ENCODE measurements at places on chromosomes 12 and 14.

GRCh38 chr12:12315838-12316237 is 34.2 kb downstream of the MANSC1 start:
- no peak overlapping the region for H3K27ac ChIP-seq
- no peaks in the 10 kb centered on the region for H3K4me1 ChIP-seq
- H3K27me3 ChIP-seq: peaks cover 27% of the 10 kb centered on the region
- no peaks in the 10 kb centered on the region for H3K36me3 ChIP-seq
- no peak for DNase-seq

DNA sequence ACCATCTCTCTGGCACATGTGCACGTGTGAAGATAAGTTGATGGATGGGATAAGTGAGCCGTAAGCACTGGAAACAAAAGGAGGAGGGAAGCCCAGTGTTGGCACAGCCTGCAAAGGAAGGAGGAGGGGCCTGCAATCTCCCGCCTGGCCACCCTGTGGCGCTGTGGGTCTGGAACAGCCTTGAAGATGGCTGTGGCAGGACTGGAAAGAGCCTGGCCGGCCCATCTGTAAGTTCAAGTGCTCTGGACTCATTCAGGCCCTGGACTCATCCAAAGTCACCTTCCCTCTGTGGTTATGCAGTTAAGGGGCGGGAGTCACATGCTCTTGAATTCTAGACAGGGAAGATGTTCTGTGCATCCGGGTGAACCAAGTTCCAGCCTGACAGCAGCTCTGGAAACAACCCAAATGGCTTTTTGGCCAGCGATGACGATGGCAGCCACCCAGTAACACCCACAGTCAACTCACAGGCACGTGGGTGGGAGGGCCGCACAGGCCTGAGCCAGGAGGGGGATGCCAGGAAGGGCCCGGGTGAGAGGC is 50.4 kb downstream of the CHGA start:
- H3K4me1 ChIP-seq: no peaks in the 10 kb centered on the region
- no peaks in the 10 kb centered on the region for H3K27me3 ChIP-seq
- peaks cover 5% of the 10 kb centered on the region for H3K36me3 ChIP-seq
- H3K4me3 ChIP-seq: no peak overlapping the region
- H3K27ac ChIP-seq: no peak overlapping the region

- peaks cover 5% of the 10 kb centered on the region for H3K27me3 ChIP-seq
- no peak for DNase-seq
- no peak overlapping the region for H3K27ac ChIP-seq
- no peaks in the 10 kb centered on the region for H3K36me3 ChIP-seq
- H3K4me3 ChIP-seq: no peak overlapping the region
- H3K4me1 ChIP-seq: no peaks in the 10 kb centered on the region
Measured at GRCh38 chr12:105983622-105984320, 155.0 kb downstream of the NUAK1 start.

- DNase-seq: peak; percentile 68
- H3K4me1 ChIP-seq: peaks cover 25% of the 10 kb centered on the region
- H3K27ac ChIP-seq: peak within 1 kb of the TSS; percentile 96
- H3K4me3 ChIP-seq: peak within 1 kb of the TSS; percentile 83
- peaks cover 12% of the 10 kb centered on the region for H3K36me3 ChIP-seq
Measured at GRCh38 chr14:23009939-23010726, at the start of gene C14orf93. Gene C14orf93 (minus strand): TSS chr14:23010143. CDS start chr14:22999023, 11,120 bp downstream.

DNA sequence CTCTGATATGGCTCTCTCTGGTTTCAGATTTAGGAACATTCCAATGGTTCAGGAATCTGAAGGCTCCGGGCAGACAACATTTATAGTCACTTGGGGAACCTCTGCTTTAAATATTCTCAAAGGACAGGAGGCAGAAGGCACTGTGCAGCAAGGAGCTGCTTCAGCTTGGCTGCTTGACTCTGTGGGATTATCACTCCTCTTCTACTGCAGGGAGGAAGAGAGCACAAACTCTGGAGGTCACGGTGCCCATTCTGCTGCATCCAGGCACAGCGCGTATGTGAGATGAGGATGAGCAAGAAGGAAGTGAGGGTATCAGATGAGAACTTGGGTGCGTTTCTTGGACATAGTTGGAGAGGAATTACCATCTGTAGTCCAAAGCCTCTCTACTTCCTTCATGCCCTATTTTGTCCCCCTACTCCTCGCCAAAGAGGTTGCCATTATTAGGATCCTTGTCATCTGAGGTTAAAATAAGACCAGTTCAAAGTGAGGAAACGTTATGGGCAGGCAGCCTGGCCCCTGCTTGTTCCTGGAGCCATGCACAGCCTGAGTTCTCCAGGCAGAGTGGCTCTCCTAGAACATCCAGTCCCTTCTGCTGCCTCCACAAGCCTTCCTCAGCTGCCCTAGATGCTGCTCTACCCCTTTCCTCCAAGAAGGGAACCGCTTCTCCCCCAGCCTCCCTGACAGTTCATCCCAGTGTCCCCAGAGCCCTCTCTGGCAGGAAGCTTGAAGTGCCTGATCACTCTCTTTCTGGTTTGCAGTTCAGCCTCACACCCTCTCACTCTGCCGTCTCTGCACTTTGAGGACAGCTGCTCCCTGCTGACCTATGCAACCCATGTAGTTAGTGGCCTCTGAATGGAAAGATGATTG is 12.5 kb downstream of the FGF6 start:
- DNase-seq: no peak
- no peaks in the 10 kb centered on the region for H3K36me3 ChIP-seq
- no peak overlapping the region for H3K4me3 ChIP-seq
- H3K27ac ChIP-seq: no peak overlapping the region

GRCh38 chr14:21275261-21275858 is 4.5 kb upstream of the RPGRIP1 start:
- H3K4me1 ChIP-seq: no peaks in the 10 kb centered on the region
- H3K27ac ChIP-seq: peak overlapping the region; percentile 15
- no peak overlapping the region for H3K4me3 ChIP-seq

DNA sequence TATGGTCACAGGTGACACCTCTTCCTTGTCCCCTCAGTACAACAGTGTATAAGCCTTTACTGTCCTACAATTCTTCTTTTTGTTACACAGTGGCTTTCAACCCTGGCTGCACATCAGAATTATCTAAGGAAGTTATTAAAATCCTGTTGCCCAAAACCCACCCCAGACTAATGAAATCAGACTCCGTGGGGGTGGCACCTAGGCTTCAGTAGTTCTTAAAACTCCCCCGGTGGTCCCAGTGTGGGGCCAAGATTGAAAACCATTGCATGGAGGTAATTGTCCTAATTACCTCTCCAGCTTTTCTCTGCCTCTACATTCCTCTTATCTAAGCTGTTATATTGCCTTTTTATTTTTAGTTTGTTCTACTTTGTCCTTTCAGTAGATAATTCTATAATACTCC is 172.8 kb downstream of the DAD1 start:
- no peak overlapping the region for H3K4me3 ChIP-seq
- H3K36me3 ChIP-seq: no peaks in the 10 kb centered on the region
- DNase-seq: no peak
- H3K27me3 ChIP-seq: no peaks in the 10 kb centered on the region
- no peaks in the 10 kb centered on the region for H3K4me1 ChIP-seq

DNA sequence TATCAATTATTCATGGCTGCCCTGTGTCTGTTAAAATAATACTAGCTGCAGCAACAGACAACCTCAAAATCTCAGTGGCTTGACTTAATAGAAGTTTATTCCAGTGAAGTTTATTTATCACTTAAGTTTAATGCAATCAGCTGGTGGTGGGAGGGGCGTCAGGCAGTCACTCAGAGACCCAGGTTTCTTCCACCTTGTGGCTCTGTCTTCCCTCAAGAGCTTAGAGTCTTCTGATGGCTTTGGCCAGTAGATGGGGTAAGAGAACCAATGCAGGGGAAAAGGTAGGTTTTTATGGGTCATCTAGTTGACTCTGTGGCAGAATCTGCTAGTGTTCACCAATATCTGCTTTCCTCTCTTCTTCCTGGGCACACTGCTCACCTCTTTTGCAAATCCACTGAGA is 668.9 kb downstream of the AACS start:
- H3K27me3 ChIP-seq: no peaks in the 10 kb centered on the region
- H3K36me3 ChIP-seq: no peaks in the 10 kb centered on the region
- no peaks in the 10 kb centered on the region for H3K4me1 ChIP-seq
- H3K27ac ChIP-seq: no peak overlapping the region
- no peak for DNase-seq
- no peak overlapping the region for H3K4me3 ChIP-seq

DNA sequence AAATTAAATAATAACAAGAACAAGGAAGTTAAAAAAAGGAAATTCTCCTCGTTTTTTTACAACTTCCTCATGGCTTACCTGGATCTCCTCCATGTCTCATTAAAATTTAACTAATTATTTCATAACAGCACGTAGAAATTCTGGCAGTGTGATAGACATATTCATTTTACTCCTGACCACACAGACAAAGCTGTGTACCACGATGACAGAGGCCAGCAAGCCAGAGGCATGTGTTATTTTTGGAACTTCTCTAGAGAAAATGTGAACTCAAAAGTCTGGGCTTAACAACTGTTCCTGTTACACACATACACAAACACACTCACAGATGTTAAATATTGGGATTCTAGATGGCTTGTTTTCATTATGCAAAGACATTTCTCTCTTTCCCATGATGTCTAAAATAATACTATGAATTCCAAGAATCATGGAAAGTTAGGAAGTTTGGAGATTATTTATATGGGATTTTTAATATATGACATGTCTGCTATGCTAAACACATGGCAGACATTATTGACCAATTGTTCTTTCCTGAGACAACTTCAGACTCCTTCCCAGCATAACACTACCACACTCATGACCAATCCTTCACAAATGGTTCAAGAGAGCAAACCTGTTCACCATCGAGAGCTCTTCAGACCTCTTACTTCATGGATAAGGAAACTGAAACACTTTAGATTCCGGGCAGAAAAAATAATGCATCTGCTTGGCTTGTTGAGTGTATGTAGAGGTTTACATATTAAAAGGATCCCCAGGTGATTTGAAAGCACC is 158.7 kb downstream of the DACT1 start:
- no peak overlapping the region for H3K4me3 ChIP-seq
- no peak overlapping the region for H3K27ac ChIP-seq
- no peak for DNase-seq
- no peaks in the 10 kb centered on the region for H3K4me1 ChIP-seq

- no peak for DNase-seq
- H3K4me1 ChIP-seq: peaks cover 26% of the 10 kb centered on the region
- peak overlapping the region; percentile 83 for H3K27ac ChIP-seq
- H3K36me3 ChIP-seq: no peaks in the 10 kb centered on the region
- H3K4me3 ChIP-seq: peak overlapping the region; percentile 15
Measured at GRCh38 chr14:55124774-55125386, 4.2 kb upstream of the LGALS3 start.

- no peak overlapping the region for H3K27ac ChIP-seq
- H3K4me3 ChIP-seq: no peak overlapping the region
- DNase-seq: no peak
- H3K4me1 ChIP-seq: no peaks in the 10 kb centered on the region
- H3K27me3 ChIP-seq: no peaks in the 10 kb centered on the region
- H3K36me3 ChIP-seq: peaks cover 3% of the 10 kb centered on the region
Measured at GRCh38 chr12:49121047-49121696, 10.0 kb downstream of the TUBA1B start.

DNA sequence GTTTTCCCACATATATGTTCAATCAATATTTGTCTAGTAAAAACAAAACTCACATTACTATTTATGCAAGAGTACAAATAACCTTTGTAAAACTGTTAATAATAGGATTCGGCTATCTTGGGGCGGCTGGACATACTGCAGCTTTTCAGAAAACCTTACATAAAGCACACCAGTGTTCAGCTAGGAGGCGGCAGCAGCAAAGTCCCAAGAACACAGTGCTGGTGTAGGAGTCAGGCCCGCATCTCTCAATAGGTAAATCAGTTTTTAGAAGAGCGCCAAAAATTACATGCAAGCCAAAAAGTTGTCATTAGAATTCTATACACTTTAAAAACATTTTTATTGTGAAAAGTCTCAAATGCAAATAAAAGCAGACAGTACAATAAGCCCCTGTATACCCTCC is 37.5 kb downstream of the CCDC88C start:
- peak overlapping the region; percentile 99 for H3K27ac ChIP-seq
- peak overlapping the region; percentile 74 for H3K4me3 ChIP-seq
- DNase-seq: no peak
- H3K27me3 ChIP-seq: no peaks in the 10 kb centered on the region

DNA sequence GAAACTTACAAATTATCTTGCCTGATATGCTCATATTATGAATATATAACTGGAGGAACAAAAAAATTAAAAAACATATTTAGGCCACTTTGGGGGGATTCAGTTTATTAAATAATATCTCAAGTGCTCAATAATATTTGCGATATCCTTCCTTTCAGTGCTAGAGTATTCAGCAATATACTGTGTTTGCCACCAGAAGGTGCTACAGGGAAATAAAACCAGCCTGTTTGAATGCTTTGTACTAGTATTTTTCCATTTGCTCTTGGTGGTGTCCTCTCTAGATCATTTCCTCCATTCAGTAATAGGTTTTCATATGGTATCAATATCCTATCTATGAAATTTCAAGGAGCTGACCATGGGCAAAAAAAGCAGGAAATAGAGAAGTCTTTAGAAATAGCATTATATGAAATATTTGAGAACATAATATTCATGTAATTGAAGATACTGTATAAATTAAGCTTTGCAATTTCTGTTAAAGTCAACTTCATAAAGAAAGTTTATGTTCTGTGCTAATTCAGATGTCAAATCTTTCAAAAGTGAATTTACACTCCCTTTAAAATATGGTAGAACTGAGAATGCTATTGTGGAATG is 106.2 kb upstream of the NAV3 start:
- DNase-seq: no peak
- H3K27me3 ChIP-seq: no peaks in the 10 kb centered on the region
- H3K4me3 ChIP-seq: no peak overlapping the region
- no peaks in the 10 kb centered on the region for H3K4me1 ChIP-seq
- H3K36me3 ChIP-seq: no peaks in the 10 kb centered on the region

DNA sequence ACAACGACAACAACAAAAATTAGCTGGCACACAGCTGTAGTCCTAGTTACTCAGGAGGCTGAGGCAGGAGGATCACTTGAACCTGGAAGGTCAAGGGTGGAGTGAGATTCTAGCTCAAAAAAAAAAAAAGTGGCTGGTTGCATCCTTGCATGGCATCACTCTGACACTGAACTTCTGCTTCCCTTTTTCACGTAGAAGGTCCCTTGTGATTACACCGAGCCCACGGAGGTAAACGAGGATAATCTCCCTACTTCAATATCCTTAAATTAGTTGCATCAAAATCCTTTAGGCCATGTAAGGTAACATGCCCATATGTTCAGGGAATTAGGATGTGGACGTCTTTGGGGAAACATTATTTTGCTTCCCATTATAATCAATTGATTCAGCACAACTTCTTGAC is 4.0 kb upstream of the PPP4R4 start:
- peaks cover 13% of the 10 kb centered on the region for H3K27me3 ChIP-seq
- peaks cover 2% of the 10 kb centered on the region for H3K36me3 ChIP-seq
- peaks cover 2% of the 10 kb centered on the region for H3K4me1 ChIP-seq
- no peak overlapping the region for H3K27ac ChIP-seq

- peaks cover 4% of the 10 kb centered on the region for H3K36me3 ChIP-seq
- H3K4me1 ChIP-seq: no peaks in the 10 kb centered on the region
- DNase-seq: no peak
Measured at GRCh38 chr12:99522456-99522855, 125.1 kb upstream of the GARIN6 start.

GRCh38 chr12:78419513-78419912 is 445.1 kb upstream of the SYT1 start:
- H3K27ac ChIP-seq: no peak overlapping the region
- no peak for DNase-seq
- H3K4me1 ChIP-seq: no peaks in the 10 kb centered on the region

Data from effector memory CD8-positive, alpha-beta T cell (primary cell).